ENCODE measurements at places on chromosomes 16 and 17.

GRCh38 chr16:12801511-12802042 lies 2.1 kb downstream of the CPPED1 start:
- DNase-seq = no peak

DNA sequence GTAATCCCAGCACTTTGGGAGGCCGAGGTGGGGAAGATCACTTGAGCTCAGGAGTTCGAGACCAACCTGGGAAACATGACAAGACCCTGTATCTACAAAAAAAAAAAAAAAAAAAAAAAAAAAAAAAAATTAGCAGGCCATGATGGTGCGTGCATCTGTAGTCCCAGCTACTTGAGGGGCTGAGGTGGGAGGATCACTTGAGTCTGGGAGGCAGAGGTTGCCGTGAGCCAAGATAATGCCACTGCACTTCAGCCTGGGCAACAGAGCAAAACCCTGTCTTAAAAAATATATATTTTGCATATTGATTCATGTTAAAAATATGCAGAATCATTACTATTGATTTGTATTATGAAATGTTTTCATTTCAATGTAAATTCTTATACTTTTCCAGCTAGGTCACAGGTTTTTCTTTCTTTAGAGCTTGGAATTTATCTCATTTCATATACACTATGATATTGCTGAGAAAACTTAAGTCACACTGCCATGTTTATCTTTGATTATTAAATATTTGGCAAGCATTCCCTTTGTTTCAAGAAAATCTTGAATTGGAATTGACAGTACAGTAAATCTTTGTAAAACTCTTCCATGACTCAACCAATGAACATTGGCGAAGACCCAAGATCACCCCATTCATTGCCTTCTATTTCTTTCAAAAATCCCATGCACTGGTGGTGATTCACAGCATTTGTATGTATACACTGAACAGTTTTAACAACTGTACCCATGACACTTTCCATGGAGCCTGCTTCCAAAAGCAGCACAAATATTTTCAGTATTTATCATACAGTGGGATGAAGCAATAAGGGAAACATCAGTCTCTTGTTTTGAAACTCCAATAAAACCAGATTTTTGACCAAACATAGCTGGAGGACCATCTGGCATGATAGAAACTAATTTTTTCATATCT lies 83.5 kb upstream of the TNRC6A start:
- DNase-seq = no peak

- DNase-seq = no peak
These were observed 292.2 kb downstream of the TOX3 start for GRCh38 chr16:52254746-52255145.

GRCh38 chr16:87828907-87829621 lies 40.2 kb downstream of the SLC7A5 start:
- no peak for DNase-seq

- DNase-seq = no peak
These were observed 73.7 kb downstream of the C16orf95 start for GRCh38 chr16:87243478-87243877.

DNA sequence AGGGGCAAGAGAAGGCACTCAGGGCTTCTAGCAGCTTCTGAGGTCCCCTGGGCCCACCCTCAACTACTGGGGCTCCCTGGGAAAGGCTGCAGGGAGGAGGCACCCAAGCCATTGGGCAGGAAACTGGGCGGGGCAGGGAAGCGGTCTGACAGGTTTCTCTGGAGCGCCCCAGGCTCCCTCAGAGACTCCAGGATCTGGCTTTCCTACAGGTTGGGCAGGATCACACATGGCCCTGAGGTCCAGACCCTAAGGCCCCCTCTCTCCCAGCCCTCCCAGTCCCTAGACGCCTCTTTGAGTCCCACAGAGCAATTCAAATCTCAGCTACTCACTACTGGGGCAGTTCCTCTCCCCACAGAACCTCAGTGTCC lies 14.3 kb downstream of the JUP start:
- no peak for DNase-seq

- no peak for DNase-seq
These were observed 1029.6 kb downstream of the CDH11 start for GRCh38 chr16:64092271-64092670.

GRCh38 chr17:31296142-31296541 lies 897 bp downstream of the OMG start:
- no peak for DNase-seq

DNA sequence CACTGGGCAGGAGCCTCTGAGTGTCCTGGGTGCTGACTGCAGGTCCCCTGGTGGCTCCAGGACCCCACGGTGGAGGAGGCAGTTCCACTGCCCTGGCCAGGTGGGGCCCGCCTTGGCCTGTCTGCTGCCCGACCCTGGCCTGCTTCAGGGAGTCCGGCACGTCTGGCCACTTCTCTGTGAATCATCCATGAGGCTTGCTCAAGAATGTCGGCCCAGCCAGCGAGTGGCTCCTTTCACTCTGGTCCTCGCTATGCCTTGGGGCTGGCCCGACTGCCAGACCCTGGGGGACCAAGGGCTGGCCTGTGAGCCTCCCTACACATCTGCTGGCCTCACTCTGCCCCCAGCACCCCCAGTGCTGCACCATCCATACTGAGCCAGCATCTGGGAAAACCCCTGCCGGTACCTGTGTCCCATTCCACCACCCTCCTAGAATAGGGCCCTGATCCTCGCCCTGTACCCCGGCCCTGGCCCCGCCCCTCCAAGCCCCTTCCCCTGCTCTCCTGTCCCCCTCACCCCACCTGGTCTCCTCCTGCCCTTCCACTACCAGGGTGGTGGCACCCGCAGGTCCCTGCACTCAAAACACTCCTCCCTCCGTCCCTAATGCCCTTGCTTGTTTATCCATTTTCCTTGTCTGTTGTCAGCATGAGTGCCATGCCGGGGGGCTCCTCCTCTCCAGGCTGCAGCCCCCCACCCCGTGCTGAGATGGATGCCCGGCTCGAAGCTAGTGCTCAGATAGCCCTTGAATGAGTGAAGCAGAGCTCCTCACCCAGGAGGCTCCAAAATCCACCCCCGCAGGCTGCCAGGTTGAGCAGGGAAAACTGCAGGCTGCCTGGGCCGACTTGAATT lies 35.5 kb downstream of the ADCY7 start:
- no peak for DNase-seq

DNA sequence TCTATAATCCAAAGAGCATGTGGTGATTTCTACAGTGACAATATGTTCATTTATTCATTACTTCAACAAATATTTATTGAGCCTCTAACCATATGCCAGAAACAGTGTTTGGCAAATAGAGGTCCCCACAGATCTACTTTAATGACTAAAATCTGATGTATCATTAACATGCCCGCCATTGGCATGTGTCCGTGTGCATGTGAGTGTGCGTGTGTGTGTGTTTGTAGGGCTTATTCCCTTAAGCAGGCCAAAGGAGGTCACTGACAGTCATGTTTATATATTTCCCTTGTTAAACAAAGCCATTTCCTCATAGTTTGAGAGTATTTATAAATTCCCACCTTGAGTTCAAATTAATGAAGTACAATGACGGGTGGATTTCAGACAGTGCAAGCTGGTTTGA lies 174.4 kb upstream of the IRX6 start:
- DNase-seq = no peak
